Stimulated activated CD8-positive, alpha-beta memory T cell treated with anti-CD3 and anti-CD28 coated beads, Interleukin-15, amount 100 ng/mL, for 48 hours (primary cell): ENCODE measurements at places on chromosomes 5 and 9.
A peak's percentile ranks its signal among the peaks of the same experiment; 100 is the strongest.

GRCh38 chr5:58967597-58968281 is 384.9 kb downstream of the RAB3C start:
- no peak for DNase-seq

DNA sequence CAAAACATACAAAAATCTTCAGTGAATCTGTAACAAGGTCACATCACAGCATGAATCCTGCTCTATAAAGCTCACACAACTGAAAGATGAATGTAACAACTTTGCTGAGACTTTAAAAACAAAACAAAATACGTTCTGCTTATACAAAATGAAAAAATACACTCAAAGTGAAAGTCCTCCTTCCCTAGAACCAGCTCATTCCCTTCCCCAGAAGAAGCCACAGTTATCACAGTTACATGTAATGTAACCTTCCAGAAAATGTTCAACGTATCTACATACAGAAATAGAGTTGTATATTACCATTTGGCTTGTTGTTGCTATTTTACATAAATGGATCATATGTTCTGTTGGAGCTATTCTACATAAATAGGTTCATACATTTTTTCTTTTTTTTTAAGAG is 2.6 kb downstream of the AUH start:
- DNase-seq = no peak

DNA sequence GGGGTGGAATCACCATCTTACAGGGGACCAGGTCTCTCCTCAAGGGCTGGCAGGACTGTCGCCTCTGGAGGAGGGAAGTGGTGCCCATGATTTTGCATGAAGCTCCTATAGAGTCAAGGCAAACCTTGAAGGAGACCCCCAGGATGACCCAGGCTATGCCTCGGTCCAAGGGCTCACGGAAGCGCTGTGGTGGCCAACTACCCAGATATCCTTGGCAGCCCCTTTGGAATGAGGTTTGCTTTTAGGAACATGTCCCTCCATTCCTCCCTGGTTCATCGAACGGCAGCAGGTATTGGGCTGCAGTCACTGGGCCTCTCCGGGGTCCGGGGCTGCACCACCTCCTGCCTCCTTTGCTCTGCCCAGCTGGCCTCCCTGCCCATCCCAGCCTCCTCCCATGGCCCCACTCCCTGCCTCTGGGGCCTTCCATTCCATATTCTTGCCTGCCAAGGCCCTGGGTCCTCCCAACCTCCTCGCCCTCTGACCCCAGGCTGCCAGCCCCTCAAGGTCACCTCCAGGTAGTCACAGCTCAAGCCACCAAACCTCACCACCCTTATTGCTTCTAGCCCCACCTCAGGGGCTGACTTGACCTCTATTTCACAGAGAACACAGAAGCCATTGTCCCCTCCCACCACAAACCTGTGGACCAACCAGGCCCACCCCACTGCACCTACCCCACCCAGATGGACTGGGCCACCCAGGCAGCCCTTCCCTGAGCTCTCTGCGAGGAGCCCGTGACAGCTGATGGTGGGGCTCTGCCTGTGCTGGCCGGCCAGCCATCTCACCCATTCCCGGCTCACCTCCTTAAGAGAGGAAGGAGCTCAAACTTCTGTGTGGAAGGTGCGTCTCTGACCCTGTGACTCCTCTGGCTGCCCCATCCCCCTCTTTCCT is 3.6 kb upstream of the IL3 start:
- no peak for DNase-seq

- no peak for DNase-seq
These were observed 28.3 kb downstream of the NRG2 start for GRCh38 chr5:140014751-140015150.

GRCh38 chr5:54013556-54014194 is 296.7 kb downstream of the ARL15 start:
- peak; percentile 16 for DNase-seq

DNA sequence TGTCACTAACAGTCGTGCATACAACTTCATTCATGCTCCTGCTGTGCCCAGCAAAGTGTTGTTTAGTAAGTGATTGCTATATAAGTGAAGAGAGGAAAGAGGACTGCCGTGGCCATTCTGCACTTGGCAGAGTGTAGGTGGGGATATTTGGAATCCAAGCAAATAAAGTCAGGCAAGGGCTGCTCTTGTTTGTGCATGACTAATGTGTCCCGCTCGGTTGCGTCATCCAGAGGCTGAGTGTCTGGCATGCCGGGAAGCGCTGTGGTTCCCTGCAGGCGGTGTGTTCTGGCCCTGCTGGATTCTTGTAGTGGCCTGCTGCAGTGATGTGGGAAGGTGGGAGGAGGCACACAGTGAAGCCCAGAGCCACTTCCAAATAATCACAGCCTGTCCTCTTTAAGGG is 136.9 kb upstream of the ANKH start:
- DNase-seq = no peak

GRCh38 chr9:16787724-16788123 is 82.7 kb downstream of the BNC2 start:
- DNase-seq = no peak

DNA sequence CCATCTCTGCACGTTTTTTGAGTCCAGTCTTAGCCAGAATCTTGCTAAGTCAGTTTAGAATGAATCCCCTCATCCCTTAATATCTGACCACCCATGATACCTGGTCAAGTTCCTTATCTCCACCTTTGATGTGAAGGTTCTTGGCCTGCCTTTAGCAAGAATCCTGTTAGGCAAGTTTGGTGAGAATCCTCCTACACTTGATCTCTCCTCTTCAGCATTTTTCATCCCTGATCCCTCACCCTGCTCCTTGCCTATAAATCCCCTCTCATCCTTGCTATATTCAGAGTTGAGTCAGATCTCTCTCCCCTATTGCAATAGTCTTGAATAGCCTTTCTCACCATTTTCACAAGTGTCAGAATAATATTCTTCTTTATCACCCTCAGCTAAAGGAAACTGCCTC is 31.0 kb downstream of the SMIM23 start:
- DNase-seq = no peak

GRCh38 chr5:44486591-44486990 is 97.4 kb upstream of the FGF10 start:
- DNase-seq = no peak

GRCh38 chr9:112115109-112115508 is 60.0 kb downstream of the SUSD1 start:
- no peak for DNase-seq

GRCh38 chr9:115341426-115341825 is 223.5 kb upstream of the TNC start:
- no peak for DNase-seq

DNA sequence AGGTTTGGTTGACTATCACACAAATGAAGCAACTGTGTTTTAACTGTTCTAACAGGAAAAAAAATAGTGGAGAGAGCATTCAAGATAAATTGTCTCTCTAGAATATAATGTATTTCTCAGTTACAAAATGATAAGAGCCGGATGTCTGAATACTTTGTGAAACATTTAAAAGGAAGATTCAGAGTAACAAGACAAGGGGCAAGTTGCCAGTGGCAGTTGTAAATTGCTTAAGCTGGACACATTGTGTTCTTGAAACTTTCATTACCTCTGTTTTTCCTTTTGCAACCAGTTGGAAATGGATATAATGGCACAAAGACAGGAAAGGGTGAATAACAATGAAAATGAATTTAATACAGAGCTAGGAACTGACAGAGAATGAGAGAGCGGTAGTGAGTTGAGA is 15.2 kb upstream of the TBCA start:
- no peak for DNase-seq

DNA sequence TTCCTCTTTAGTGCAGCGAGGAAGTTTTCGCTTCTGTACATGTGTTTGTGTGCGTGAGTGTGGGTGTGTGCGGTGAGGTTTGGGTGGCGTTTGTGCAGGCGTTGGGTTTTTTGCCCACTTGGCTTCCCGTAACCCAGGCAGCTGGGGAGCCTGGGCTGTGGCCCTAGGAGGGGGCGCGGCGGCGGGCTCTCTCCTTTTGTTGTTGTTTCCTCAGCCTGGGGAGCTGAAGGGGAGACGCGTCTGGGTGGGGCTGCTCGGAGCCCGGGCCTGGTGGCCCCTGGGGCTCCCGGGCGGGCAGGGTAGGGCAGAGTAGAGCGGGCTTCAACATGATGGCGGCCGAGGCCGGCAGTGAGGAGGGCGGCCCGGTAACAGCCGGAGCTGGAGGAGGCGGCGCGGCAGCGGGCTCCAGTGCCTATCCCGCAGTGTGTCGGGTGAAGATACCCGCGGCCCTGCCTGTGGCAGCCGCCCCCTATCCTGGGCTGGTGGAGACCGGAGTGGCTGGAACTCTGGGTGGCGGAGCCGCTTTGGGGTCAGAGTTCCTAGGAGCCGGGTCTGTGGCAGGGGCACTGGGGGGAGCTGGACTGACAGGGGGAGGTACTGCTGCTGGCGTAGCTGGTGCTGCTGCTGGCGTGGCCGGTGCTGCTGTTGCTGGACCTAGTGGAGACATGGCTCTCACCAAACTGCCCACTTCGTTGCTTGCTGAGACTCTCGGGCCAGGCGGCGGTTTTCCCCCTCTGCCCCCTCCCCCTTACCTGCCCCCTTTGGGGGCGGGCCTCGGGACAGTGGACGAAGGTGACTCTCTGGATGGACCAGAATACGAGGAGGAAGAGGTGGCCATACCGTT is 665 bp downstream of the RASA1 start:
- peak; percentile 61 for DNase-seq

DNA sequence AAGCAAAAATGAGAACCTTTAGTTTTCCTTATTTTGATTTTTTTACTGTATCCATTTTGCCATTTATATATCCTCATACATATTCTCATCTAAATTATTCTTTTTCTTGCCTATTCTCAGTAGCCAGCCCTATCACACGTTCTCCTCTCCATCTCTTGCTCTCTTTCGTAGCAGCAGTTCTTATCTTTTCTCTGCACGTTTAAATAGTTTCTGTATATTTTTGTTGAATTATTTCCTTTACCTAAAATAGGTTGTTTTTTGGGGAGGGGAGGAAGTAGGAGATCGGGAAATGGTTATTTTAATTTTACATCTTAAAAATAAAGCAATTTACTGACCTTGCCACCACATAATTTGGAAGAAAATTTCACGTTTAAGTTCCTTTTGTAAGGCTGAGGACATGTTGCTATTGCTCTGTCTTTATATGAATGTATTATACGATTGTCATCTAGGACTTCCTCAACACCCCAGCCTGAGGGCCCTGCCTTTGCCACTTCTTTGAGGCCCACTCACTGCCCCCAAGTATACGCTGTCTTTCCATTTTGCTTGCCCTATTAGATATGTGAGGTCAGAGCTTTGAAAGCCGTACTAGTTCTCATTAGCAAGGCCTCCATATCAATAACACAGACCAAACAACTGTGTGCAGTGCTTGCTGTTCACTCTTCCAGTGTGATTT is 140.3 kb downstream of the GNAQ start:
- no peak for DNase-seq

DNA sequence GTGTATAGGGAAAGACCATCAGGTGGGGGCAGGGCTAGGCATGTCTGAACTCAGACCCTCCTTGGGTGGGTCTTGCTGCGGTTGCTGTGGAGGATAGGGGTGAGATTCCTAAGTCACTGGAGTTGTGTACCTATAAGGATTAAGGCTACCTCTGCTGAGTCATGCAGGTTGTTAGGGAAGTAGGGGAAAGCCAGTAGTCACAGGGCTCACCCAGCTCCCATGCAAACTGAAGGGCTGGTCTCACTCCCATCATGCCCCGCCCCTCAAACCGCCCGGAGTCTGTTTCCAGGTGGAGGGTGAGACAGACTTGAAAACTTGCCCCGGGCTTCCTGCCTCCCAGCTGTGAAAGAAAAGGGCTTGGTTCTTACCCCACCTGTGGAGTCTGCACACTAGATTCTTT is 161.8 kb downstream of the CAVIN4 start:
- no peak for DNase-seq

DNA sequence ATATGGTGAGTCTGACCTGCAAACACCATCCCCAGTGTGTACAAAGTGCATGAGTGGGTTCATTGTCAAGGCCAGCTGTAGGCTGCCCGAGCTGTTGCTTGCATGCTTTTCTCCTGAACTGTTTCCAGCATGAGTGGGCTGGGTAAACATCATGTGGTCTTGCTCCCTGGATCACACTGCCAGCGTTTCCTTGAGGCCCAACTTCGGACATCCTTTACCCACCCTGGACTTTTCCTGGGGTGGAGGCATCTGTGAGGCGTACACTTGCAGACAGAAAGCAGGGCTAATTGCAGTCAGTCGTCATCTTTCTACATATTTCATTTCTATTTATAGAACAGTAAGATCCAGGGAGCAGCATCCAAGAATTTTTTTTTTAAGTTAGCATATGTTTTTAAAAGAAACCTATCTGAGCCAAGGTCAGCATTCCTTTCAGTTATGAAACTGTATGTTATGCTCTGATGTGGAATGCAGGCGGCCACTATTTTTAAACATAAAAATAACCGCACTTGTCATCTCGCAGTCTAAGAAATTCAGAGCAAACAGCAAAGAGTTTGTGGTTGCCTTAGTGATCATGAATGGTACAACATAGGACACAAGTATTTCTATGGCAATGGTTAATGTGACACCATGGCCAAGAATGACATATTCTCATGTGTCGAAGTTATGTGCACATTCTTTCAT is 106.5 kb upstream of the DMRT1 start:
- DNase-seq = no peak

GRCh38 chr5:45601424-45601823 is 94.8 kb downstream of the HCN1 start:
- no peak for DNase-seq

GRCh38 chr9:95130484-95130883 is 187.0 kb downstream of the FANCC start:
- no peak for DNase-seq

- DNase-seq = no peak
These were observed 226.6 kb downstream of the MLLT3 start for GRCh38 chr9:20395651-20396050.

DNA sequence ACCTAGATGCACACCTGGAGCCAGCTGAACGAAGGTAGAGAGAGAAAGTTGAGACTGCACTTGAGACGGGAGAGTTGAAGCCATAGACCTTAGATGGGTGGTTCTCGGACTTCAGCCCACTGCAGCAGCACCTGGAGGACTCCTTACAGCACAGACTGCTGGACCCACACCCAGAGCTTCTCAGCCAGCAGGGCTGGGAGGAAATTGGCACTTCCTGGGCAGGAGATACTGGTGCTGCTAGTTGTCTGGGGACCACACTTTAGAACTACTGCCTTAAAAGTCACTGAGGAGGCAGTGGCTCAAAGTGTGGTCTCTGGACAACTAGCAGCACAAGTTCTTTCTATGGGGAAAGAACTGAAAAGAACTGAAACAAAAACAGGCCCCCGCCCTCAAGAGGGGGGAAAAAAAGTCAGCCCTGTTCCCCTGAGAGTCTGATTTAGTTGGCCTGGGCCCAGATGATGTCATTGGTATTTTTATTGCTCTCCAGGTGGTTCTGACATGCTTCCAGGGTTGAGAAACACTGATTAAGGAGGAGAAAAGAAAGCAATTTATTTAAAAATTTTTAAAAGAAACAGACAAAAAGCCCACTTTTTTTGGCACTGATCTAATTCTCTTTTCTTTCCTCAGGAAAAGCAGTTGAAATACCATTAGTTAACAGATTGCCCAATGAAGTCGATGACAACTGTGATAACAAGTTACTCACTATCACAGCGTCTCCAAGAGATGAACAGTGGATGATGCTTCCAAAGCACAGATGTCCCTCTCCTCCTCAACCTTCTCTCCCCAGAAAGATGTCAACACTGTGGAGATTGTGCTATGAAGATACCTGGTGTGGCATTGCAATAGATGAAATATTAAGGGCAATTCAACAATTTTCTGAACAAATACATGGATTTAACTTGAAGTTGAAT is 73.6 kb upstream of the ADAMTS16 start:
- DNase-seq = no peak

GRCh38 chr5:14912206-14912605 is 40.6 kb upstream of the ANKH start:
- no peak for DNase-seq

- no peak for DNase-seq
These were observed 54.8 kb upstream of the NKD2 start for GRCh38 chr5:953535-954449.

GRCh38 chr5:42591015-42591414 is 165.6 kb upstream of the CCDC152 start:
- DNase-seq = no peak

GRCh38 chr5:167903659-167904058 is 387.8 kb upstream of the WWC1 start:
- no peak for DNase-seq
